ENCODE measurements at places on chromosomes 11 and 22. TPM values are rescaled to one million over a fixed set of nuclear protein-coding genes. Genes with fewer than 3 reads are reported as not detected.

The CYB5R2 gene
- 0.47 TPM for total RNA-seq

The ARHGAP20 gene
- total RNA-seq: 1.0 TPM

The MMP27 gene
- not detected for total RNA-seq

The CD3E gene
- not detected for total RNA-seq

The AP2A2 gene
- total RNA-seq: 57.9 TPM

The PDGFB gene
- 75.7 TPM for total RNA-seq

The DUSP18 gene
- total RNA-seq: 15.4 TPM

The CASP1 gene
- total RNA-seq: 32.8 TPM
